ENCODE measurements at places on chromosomes 5 and 9. TPM values are rescaled to one million over a fixed set of nuclear protein-coding genes. Genes with fewer than 3 reads are reported as not detected.

DNA sequence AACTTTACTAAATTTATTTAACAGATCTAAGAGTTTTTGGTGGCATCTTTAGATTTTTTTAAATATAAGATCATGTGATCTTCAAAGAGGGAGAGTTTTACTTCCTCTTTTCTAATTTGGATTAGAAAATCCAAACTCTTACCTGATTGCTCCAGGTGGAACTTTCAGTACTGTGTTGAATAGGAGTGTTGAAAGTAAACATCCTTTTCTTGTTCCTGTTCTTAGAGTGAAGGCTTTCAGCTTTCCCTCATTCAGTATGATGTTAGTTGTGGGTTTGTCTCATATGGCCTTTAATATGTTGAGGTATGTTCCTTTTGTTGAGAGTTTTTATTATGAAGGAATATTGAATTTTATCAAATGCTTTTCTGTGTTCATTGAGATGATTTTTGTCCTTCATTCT is 650.0 kb upstream of the SGCD start:
- DNase-seq: no peak

DNA sequence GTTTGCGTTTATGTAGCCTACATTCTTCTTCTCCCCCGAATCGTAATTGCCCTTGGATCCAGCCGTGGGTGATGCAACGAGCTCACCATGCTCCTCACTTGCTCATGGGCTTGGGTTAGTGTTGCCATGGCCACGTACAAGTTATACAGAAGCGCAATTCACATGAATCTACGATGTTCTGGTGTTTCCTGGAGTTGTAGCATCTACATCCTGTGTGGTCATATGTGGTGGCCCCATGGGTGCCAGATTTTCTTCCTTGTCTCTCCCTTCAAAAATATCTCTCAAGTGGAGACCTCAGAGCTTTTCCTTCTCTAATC is 115.3 kb downstream of the TLE4 start:
- no peak for DNase-seq

- DNase-seq: no peak
Measured at GRCh38 chr5:20286512-20286911, 298.5 kb upstream of the CDH18 start.

The C1QTNF3 gene
- 1.8 TPM for total RNA-seq

The NKD2 gene
- total RNA-seq: 0.38 TPM

The WDR38 gene
- total RNA-seq: not detected

The CCL28 gene
- total RNA-seq: not detected

The EQTN gene
- total RNA-seq: not detected

The IL17B gene
- 0.58 TPM for total RNA-seq
